NCI-H1930 (cell line): ENCODE measurements at places on chromosomes 11 and 22.

GRCh38 chr11:58844361-58845005, at the start of gene GLYATL2:
Gene GLYATL2, minus strand, starts transcription at chr11:58844704. Its CDS starts 5,092 bp downstream, at chr11:58839612.
- no peak for DNase-seq

- no peak for DNase-seq
These were observed 2.7 kb upstream of the EIF3M start for GRCh38 chr11:32580967-32581366.

- no peak for DNase-seq
These were observed 4.8 kb downstream of the GVQW3 start for GRCh38 chr11:76385903-76386302.

DNA sequence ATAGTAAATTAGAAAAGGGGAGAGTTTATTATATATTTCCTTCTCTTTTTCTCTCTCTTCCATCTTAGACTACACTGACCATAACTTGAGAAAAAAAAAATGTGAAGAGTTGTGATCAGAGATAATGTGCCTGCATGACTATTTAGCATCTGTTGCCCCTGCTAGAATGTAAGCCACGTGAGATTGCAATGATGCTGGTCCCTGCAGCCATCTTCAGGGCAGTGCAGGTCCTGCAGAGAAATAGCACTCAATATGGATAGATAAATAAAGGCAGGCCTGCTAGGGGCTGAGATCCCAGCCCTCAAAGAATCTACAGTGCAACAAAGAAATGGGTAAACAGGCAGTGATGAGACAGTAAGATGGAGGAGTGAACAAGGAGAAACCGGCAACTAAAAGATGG, 7.8 kb upstream of the DKK3 start:
- no peak for DNase-seq

DNA sequence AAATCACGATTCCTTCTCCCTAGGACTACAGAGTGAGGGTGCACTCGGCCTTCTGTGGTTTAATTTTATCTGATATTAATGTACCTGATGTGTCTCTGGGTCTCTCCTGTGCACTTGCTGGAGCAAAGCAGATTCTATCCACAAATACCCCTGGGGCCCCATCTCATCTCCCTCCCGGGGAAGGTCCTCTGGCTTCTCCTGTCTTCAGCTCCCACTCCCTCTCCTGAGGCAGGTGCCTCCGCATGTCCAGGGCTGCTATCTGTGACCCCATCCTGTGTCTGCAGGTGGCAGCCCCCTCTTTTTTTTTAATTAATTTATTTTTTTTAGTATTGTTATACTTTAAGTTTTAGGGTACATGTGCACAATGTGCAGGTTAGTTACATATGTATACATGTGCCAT, 558.7 kb downstream of the BRD1 start:
- DNase-seq: no peak

GRCh38 chr22:36257948-36258670, 5.2 kb downstream of the APOL1 start:
- no peak for DNase-seq

- no peak for DNase-seq
These were observed 3.8 kb downstream of the EHD1 start for GRCh38 chr11:64874308-64875240.

DNA sequence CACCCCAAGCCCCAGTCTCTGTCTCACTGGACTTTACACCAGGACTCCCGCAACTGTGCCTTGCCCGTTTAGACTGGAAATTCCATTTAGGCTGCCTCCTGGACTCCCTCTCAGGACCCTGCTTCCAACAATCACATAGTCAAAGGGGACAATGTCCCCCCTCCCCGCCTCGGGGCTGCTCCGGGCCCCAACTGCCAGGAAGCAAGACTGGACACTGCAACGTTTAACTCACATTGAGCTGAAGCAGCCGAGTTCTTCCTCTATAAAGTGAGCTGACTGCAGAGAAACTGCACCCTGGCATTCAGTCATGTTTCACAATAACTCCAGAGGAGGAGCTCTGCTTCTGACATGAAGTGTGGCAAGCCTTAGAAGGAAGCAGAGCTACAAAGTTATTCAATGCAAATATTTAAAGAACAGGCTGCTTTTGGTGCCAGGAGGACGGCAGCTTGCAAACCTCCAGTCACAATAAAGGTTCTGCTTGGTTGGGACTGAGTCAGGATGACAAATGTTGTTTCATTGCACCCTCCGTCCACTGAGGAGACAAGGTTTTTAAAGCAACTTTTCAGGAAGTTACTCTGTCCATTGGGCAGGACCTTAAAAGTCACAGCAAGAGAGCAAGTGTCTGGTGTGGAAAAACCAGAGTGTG, 19.9 kb downstream of the PACSIN2 start:
- no peak for DNase-seq

DNA sequence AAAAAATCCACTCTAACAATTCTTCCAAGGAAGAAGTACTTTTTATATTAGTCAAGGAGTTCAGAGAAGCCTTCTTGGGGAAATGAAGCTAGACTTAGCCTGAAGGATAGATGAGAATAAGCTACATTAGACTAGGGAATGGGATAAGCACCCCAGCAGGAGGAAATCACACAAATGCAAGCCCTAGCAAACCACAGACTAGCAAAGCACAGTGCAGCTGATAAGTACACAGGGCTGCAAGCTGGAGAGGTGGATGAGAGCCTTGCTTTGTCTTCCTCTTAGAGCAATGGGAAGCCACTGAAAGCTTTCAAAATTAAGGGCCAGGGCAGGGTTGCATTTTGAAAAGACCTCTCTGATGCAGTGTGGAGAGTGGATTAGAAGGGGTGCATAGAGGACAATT, 946.2 kb downstream of the LRRC4C start:
- no peak for DNase-seq
